ENCODE measurements at places on chromosomes 4 and X.

GRCh38 chr4:165635951-165636350 lies 237.1 kb upstream of the TLL1 start:
- DNase-seq = no peak

- no peak for DNase-seq
Observed at GRCh38 chrX:78029663-78030062, 60.2 kb upstream of the PGAM4 start.

- DNase-seq = no peak
Observed at GRCh38 chr4:147829401-147830101, 97.7 kb downstream of the ARHGAP10 start.

DNA sequence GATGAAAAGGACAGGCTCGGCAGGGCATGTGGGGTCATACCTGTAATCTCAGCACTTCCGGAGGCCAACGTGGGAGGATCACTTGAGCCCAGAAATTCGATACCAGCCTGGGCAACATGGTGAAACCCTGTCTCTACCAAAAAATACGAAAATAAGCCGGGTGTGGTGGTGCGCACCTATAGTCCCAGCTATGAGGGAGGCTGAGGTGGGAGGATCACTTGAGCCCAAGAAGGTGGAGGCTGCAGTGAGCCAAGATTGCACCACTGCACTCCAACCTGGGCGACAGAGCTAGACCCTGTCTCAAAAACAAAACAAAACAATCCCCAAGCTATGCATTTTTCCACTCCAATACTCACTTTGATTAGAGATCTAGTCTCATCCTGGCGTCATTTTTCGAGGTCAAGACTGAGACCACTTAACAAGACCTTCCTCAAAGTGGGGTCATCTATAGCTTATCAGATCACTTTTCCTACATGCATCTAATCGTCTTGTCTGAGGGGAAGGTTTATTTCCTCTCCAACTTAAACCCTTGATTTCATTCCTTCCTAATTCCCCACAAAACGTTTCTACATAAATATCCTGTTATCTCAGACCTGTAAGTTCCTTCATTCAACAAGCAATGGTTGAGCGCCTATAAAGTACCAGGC lies 1.3 kb downstream of the NKAP start:
- no peak for DNase-seq

GRCh38 chr4:25813448-25814106 lies 49.2 kb downstream of the SEL1L3 start:
- DNase-seq = no peak

DNA sequence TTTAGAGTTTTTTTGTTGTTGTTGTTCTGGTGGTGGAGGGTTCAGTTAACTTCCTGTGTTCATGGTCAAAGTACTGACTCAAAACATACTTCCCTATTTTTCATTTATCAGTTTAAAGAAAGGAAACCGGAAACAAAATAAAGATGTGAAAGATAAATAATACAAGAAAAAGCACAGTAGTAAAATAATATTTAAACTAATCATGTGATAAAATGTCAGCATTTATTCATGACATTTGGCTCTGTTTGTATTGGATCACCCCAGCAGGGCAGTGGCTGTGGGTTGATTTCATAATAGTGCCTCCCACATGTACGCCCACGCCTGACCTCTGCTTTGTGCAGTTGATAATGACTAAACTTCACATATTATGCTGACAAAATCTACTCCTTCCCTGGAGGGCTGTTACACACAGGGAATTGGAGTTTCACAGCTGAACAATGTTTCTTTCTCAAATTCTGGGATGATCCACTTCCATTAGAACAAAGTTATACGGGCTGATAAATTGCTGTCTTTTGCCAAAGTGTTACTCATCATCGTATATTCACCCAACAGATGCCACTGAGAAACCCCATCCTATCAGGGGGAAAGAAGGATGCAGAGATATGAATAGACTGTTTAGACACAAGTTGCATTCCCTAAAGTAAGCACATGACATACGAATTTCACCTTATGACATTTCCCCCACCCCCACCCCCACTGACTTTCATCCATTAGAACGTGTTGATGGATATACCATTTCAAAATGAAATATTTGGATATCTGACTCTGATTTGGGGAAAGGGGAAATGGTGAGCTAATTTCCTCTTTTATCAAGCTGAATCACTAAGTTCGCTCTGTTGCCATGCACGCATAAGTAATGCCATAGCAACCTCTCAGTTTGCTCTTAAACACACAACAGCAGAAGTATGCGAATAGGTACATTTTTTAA lies 48.3 kb downstream of the AMELX start:
- DNase-seq = no peak

GRCh38 chr4:85488416-85488815 lies 13.5 kb downstream of the ARHGAP24 start:
- no peak for DNase-seq

DNA sequence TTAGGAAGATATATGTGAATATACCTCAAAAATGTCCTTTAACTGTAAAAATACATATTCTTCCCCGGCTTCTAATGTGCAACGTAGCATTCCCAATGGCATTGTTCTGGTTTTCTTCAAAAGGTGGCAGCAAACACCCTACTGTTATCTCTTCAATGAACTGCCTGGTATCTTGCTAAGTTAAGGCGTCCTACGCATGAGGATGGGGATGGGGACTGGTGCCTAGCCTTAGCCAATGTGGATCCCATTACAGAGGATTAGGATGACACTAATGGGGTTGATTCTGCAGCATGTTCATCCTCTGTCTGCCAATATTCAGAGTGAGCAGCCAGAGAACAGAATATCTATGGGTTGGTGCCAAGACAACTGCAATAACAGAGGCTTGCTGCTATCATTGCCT lies 334.9 kb upstream of the ADGRL3 start:
- DNase-seq = no peak

DNA sequence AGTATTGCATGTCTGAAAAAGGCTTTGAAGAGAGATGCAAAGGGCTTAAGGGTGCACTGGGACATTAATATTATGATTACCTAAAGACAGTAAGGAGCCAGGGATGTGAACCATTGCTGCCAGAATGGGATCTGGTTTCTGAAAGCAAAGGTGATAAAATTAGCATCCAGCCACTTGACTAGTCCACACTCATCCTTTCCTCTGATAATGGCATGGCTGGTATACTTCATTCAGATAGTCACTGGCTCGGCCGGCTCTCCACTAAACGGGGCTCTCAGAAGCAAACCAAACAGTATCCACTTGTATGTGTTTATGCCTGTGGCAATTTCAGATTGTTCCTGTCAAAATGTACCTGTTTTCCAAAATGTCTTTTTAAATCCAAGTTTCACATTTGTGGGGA lies 46.4 kb downstream of the MAMLD1 start:
- DNase-seq = no peak

DNA sequence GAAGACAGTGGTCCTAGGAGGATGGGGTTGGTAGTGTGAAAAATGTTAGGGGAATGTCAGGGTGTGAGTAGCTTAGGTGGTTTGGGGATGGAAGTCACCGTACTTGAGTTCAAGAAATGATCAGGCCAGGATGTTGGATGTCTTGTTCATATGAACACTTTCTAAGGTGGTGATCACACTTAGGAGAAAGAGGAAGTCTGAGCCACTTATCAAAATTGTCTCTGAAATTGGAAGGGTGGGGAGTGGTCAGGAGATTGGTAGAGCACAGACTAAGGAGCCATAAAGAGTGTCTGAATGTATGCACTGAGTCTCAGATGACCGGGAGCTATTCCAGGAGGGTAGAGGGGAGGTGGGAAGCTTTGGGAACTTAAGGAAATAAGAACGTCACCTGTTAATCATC lies 17.3 kb downstream of the CMC4 start:
- DNase-seq = no peak

GRCh38 chr4:184784628-184785257 lies 41.0 kb downstream of the ACSL1 start:
- no peak for DNase-seq

DNA sequence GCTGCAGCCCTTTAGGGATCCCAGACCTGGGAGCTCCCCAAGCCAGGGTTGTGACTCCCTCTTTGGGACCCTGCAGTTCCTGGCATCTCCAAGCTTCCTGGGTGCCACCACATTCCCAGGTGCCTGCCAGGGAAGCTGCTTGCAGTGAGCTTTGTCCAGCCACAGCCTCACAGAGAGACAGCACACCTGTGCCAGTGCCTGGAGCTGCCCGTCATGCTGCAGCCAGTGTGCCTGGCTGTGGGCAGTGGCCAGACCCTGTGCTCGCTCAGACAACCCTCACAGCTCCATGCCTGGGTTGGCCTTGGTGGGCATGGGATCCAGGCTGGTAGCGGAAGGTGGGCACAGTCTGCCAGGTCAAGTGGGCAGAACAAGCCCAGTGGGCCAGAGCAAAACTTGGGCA lies 36.0 kb downstream of the TMPRSS11A start:
- DNase-seq = no peak

Data from activated naive CD8-positive, alpha-beta T cell treated with anti-CD3 and anti-CD28 coated beads for 36 hours (primary cell).